ENCODE measurements at places on chromosomes 1 and 21.

DNA sequence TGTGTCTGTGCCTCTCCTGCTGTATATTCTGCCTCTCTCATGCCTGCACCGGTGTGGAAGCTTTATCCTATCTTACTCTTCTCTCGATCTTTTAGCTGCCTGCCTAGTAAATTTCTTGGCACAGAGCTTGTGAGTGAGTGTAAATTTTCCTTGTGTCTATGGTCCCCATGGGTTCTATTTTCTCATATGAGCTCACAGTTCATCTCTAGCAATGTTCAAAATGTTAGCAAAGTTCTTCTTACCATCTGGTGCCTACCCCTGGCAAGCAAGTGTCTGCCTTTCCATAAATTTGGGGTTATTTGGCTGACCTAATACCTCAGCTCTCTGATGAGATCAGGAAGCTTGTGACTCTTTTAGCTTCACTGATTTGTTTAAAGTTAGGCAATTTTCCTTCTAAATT lies 572.1 kb upstream of the BRINP3 start:
- no peak for DNase-seq

DNA sequence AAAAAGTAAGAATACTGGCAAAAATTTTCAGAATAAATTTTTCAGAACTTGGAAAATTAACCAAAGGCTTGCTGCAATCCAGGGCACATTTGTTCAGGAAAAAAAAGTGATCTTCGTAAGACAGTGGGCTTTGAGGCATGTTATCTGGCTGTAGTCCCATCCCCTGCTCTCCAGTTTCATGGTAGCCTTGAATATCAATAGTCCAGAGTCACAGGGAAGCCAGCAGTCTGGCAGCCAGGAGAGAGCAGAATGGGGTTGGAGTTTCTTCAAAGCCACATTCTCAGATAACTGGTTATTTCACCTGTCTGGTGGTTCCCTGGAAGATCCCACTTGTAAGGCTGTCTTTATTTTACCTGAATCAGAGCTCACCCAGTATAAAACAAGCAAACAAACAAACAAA lies 669.3 kb downstream of the MATN1 start:
- DNase-seq: no peak

DNA sequence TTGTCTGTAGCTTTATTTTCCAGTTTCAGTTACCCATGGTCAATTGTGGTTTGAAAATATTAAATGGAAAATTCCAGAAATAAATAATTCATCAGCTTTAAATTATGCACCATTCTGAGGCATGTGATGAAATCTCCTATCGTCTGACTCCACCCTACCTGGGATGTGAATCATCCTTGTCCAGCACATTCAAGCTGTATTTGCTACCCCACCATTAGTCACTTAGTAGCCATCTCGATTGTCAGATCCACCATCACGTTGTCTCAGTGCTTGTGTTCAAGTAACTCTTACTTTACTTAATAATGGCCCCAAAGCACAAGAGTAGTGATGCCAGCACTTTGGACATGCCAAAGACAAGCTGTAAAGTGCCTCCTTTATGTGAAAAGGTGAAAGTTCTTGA lies 4.0 kb downstream of the STPG1 start:
- DNase-seq: no peak

- DNase-seq: peak; percentile 9
Observed at GRCh38 chr1:111895469-111895868, 94.0 kb downstream of the KCND3 start.

GRCh38 chr1:184492536-184492935 lies 105.7 kb downstream of the C1orf21 start:
- DNase-seq: no peak

DNA sequence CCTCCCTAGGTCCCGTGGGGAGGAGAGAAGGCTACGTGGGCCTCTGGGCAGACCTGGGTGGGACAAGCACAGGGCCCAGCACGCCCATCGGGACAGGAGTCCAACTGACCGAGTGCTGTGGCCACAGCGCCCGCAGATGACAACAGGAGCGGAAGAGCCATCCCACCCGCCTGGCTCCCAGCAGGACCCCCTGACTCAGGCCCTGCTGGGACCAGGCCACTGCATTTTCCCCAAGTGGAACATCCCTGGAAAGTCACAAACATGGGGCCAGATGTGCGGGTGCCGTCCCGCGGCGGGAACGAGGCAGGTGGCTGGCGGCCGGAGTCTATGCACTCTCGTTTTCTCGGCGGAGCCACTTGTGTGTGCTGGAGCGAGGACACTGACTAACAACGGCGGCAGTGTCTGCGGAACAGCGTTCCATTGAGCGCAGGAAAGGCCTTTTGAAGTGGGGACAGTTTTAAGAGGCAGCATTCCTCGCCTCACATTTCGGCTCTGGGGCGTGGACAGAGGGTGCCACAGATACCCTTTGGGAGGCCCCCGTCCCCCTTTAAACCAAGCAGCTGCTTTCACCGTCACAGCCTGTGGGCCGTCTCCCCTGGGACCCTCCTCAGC lies 93.7 kb upstream of the ARHGEF16 start:
- DNase-seq: no peak

- DNase-seq: no peak
Observed at GRCh38 chr1:26148887-26149286, 10.0 kb upstream of the FAM110D start.

DNA sequence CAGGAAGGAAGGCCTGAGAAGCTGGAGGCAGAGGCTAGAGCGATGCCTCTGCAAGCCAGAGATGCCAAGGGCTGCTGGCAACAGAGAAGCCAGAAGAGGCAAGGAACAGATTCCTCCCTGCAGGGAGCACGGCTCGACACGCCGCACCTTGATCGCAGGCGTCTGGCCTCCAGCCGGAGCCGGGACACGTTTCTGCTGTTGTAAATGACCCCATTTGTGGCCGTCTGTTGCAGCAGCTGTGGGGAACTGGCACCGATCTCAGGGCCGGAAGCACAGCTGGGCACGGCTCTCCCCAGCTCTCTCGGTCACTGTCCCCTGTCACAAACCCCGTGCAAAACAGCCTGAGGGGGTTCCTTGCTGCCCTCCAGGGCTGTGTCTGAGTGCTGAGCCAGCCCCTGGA lies 59.6 kb downstream of the SIK1 start:
- no peak for DNase-seq

- DNase-seq: no peak
Observed at GRCh38 chr1:182166750-182167149, 105.2 kb upstream of the ZNF648 start.

DNA sequence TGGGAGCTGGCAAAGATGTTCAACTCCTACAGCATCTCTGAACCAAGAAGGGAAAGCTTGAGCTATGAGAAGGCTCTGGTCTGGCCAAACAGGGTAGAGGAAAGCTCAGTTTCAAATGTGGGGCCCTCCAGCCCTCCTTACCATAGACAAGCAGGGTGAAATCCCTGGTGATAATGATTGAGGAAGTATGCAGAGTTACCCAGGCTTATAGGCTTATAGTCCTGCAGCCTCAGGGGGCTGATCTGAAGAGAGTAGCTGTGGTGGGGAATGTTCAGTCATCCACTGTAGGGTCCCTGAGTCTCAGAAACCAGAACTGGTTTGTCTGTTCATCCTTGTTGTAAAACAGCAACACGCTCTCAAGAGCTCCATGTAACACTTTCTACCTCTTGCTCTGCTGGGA lies 19.8 kb upstream of the LY9 start:
- DNase-seq: no peak

- DNase-seq: no peak
Observed at GRCh38 chr1:21340230-21340945, 50.1 kb upstream of the ECE1 start.

- no peak for DNase-seq
Observed at GRCh38 chr1:8478566-8478965, 160.7 kb downstream of the SLC45A1 start.

- no peak for DNase-seq
Observed at GRCh38 chr1:39199593-39199992, 4.9 kb upstream of the MACF1 start.

GRCh38 chr1:75131565-75132241 lies 2.5 kb upstream of the LHX8 start:
- DNase-seq: no peak

- peak; percentile 66 for DNase-seq
Observed at GRCh38 chr1:9128520-9129265, at the start of gene GPR157. Gene GPR157 (minus strand): TSS chr1:9129102. CDS start chr1:9129027, 75 bp downstream.

- no peak for DNase-seq
Observed at GRCh38 chr1:234342774-234343173, 30.5 kb upstream of the COA6 start.

DNA sequence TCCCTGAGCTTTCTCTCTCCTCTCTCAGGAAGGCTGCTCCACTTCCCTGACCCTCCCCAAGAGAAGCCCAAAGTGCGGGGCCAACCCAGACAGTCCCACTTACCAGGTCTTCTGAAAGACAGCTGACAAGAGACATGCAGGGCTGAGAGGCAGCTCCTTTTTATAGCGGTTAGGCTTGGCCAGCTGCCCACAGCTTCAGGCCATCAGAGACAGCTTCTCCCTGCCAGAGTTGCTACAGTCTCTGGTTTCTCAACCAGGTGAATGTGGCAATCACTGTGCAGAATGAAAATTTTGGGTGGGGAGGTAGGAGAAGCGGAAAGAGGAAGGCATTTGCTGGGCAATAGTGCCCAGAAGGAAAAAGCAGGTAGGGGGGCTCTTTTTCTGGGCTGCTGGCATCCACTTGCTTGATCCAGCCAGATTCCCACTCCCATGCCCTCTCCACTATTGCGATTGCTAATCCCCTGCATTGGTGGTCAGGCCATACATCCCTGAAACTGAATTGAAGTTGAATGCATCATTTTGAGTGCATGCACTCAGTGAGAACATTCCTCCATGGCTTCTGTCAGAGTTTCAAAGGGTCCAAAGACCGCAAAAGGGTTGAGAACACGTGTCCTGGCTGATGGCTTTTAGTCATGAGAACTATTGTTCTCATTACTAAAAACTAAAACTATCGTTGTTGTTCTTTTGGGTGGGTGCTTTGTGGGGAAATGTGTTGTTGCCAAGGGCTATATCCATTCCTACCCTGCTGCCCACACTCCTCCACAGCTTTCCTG lies at the start of gene S100A8:
Gene S100A8 (minus strand): TSS at position 136 of the 773 bp plus-strand sequence. CDS start 538 bp downstream, outside the sequence.
- DNase-seq: no peak

- peak; percentile 14 for DNase-seq
Observed at GRCh38 chr1:186722711-186723309, 42.6 kb upstream of the PTGS2 start.

DNA sequence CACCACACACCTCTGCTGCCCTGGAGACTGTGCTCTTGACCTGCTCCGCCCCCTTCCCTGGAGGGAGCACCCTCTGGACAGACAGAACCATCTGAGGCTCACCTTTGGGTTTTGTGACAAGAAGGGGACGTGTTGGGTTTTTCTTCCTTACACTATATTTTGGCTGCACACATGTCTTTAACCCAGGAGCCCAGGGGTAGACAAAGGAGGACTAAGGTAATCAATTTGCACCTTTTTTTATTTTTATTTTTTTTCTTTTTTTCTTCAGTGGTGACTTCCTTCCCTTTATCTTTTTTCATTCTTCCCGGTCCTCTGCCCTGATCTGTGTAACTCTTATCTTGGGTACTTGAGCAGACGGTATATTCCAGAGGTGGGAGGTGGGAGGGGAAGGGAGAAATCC lies 8.5 kb upstream of the TXLNA start:
- no peak for DNase-seq

GRCh38 chr1:182262425-182262824 lies 129.2 kb downstream of the GLUL start:
- no peak for DNase-seq

GRCh38 chr1:220786337-220787068 lies at the start of gene MTARC1:
Gene MTARC1 (plus strand): TSS chr1:220786913. CDS start chr1:220786945, 32 bp downstream.
- DNase-seq: no peak

DNA sequence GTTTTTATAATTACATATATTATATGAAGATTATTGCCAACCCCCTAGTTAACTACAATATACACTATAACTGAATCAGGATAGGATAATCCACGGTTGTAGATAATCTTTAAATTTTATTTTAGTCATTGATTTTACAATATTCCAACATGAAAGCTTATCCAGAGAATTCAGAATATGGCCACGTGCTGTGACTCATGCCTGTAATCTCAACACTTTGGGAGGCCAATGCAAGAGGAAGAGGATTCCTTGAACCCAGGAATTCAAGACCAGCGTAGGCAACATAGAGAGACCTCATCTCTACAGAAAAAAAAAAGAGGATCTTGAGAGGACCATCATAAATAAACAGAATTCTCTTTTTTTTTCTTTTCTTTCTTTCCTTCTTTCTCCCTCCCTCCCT lies 119.6 kb upstream of the CACYBP start:
- DNase-seq: no peak

DNA sequence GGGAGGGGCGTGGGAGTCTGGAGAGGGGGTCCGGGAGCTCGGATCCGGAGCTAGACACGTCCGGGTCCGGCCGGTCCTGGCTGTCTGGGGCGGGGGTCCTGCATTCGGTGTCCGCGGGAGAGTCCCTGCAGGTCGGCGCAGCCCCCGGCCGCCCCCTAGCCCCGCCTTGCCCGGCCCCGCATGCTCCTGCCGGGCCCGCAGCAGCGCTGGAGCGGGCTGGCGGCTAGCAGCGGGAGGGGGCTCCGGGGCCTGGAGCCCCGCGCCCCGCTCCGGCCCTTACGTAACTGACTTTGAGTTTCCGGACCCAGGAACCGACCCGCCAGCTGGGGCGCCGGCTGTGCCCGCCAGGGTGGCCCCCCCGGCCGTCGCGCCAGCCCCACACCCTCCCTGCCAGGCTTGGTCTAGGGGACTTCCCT lies 26.9 kb upstream of the EPB41 start:
- no peak for DNase-seq

- no peak for DNase-seq
Observed at GRCh38 chr1:88700425-88701013, 16.4 kb downstream of the PKN2 start.

DNA sequence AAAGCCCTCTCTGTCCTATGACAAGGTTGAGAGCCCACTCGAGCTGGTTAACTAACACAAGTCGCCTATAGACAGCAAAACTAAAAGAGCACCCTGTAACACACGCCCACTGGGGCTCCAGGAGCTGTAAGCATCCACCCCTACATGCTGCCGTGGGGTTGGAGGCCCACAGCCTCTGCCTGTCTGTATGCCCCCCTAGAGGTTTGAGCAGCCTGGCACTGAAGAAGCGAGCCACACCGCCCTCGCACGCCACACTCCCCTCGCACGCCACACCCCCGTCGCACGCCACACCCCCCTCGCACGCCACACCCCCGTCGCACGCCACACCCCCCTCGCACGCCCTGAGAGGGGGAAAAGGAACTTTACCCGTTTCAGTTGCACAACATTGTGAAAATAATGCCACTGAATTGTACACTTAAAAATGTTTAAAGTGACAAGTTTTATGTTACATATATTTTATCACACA lies 13.2 kb upstream of the HMGCL start:
- peak; percentile 71 for DNase-seq

GRCh38 chr1:109816175-109816811 lies 52.6 kb upstream of the EPS8L3 start:
- DNase-seq: no peak

- DNase-seq: no peak
Observed at GRCh38 chr1:208724079-208724478, 479.9 kb upstream of the PLXNA2 start.

GRCh38 chr1:206517784-206518183 lies 10.5 kb downstream of the RASSF5 start:
- no peak for DNase-seq

- DNase-seq: no peak
Observed at GRCh38 chr1:48082271-48082962, 85.2 kb upstream of the TRABD2B start.

GRCh38 chr1:9855186-9855585 lies 31.4 kb upstream of the CLSTN1 start:
- DNase-seq: no peak

GRCh38 chr1:31785947-31786290 lies 21.8 kb upstream of the ADGRB2 start:
- DNase-seq: no peak

GRCh38 chr1:203052601-203053000 lies 26.3 kb downstream of the PPFIA4 start:
- DNase-seq: no peak
